ENCODE measurements at places on chromosomes 2 and 18.

DNA sequence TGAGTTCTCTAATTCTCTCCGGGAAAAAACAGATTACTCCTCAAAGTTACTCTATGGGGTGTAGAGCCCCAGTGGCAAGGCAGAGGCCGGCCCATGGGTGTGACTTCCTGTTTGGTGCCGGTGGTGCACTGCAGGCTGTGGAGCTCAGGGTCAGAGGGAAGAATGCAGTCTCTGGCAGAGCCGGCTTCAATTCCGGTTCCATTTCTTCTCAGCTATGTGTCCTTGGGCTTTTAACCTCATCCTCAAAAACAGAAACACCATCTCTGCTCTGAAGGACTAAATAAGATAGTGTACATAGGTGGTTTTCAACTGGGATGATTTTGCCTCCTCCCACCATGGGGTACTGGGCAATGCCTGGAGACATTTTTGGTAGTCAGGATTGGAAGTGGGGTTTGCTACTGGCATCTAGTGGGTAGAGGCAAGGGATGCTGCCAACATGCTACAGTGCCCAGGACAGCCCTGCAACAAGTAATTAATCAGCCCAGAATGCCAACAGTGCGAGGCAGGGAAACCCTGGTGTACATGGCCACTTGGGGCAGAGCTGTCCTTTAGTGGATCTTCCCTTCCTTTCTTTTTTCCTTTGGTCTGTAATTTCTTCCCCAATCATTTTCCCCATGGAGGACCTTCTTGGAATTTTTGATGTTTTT is 81.2 kb downstream of the INSIG2 start:
- no peak for DNase-seq

DNA sequence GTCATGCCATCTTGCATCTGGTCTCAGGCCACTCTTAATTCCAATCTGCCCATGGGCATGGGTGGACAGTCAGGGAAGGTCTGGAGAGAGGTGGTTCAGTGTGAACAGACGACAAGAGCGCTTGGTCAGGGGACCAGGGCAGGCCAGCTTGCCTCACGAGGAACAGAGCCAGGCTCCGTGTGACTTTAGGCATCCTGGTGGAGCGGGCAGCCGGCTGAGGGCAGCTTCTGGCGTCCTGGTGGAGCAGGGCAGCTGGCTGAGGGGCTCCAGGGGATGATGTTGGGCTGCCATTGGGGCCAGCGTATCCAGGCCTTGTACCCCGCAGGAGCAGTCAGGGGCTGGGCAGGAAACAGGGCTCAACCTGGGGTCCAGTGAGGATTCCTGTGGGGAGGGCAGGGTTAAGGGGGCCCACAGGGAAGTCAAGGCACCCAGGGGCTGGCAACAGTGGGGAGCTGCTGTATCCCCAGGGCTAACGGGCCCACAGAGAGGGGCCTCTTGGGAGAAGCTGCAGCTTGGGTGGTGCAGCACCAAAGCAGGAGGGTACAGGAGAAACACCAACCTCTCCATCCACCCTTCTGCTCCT is 197.9 kb upstream of the TWIST2 start:
- no peak for DNase-seq

GRCh38 chr2:9779596-9780264 is 63.5 kb upstream of the TAF1B start:
- no peak for DNase-seq

GRCh38 chr18:79460481-79461300 is 65.0 kb downstream of the NFATC1 start:
- DNase-seq: no peak

DNA sequence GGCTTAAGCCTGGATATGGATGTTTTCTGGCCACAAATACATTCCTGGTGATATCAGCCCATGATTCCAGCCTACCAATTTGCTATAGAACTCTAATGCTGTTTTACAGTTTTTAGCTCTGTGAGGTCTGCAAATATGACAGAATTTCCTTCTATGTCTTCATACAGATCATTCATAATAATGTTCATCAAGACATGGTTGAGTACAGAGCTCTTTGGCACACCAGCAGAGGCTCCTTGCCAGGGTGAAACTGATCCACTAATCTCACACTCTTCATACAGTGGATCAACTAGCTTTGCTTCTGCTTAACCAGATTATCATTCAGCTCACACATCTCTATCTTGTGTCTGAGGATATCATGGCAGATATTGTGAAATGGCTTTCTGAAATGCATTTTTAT is 672.1 kb downstream of the STK39 start:
- DNase-seq: no peak

GRCh38 chr2:105052773-105053172 is 14.9 kb downstream of the MRPS9 start:
- DNase-seq: no peak

GRCh38 chr18:13258921-13259320 is 40.4 kb downstream of the LDLRAD4 start:
- no peak for DNase-seq

GRCh38 chr2:47339745-47340541 is 63.0 kb upstream of the MSH2 start:
- no peak for DNase-seq

- DNase-seq: no peak
These were observed 134.1 kb downstream of the ANKRD44 start for GRCh38 chr2:197176522-197176921.

- DNase-seq: no peak
These were observed 174.1 kb upstream of the ZFP36L2 start for GRCh38 chr2:43400508-43400907.

- DNase-seq: no peak
These were observed 143.6 kb upstream of the HNRNPA3 start for GRCh38 chr2:177068967-177069366.

DNA sequence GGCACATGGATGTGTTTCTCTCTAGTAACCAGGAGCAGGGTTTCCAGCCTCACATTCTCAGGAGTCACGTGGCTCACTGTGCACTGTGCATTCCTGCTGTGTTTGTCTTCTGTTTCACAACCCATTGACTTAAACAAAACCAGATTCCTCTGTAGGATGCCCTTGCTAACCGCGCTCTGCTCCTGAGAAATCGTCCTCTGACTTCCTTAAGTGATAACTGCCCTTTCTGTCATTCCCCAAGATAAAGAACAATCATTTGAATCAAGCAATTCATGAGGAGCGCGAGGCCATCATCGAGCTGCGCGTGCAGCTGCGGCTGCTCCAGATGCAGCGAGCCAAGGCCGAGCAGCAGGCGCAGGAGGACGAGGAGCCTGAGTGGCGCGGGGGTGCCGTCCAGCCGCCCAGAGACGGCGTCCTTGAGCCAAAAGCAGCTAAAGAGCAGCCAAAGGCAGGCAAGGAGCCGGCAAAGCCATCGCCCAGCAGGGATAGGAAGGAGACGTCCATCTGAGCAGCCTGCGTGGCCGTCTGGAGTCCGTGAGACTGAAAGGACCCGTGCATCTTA is 60.2 kb downstream of the RALBP1 start:
- DNase-seq: peak; percentile 84

GRCh38 chr2:142254031-142254430 is 123.2 kb upstream of the LRP1B start:
- no peak for DNase-seq

DNA sequence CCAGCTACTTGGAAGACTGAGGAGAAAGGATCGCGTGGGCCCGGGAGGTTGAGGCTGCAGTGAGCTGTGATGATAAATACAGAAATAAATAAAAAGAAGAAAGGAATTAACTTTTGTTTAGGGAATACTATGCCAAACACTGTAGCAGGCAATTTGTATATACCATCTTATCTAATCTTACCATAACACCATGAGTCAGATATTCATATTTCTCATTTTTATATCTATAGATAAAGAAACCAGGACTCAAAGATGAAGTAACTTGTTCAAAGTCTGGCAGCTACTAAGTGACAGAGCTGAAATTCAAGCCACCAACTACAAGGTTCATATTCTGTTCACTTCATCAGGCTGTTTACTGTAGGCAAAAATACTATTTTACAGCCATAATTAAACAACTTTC is 119.2 kb upstream of the SLC39A10 start:
- no peak for DNase-seq

DNA sequence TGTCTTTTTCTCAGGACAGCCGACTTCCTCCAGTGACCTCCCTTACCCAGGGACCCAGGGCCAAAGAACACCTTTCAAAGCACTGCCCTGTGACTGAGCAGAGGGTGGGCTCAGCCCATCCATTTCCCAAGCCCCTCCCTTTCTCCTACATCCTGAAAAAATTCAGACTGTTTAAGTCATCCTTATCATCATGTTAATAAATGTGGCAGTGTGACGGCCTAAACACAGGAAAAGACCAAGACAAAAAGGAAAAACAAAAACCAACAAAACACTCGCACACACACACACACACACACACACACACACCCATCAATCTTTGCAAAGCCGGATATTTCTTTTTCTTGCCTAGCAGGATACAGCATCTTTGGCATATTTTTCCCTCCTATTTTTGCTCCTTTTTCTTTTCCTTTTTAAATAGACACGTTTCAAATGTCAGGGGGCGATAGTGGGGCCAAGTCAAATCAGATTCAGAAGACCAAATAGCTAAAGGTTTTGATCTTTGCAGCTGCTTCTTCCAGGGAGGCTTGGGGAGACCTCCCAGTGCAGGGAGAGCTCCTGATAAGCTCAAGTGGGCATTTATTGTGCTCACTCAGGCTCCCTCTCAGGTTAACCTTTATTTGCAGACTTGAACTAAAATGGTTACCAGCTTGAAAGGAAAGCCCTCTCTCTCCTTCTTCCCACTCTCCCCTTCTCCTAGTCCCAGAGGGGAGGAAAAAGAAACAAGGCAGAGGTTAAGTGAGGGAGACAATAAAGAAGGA is 39.5 kb upstream of the NRP2 start:
- DNase-seq: no peak

DNA sequence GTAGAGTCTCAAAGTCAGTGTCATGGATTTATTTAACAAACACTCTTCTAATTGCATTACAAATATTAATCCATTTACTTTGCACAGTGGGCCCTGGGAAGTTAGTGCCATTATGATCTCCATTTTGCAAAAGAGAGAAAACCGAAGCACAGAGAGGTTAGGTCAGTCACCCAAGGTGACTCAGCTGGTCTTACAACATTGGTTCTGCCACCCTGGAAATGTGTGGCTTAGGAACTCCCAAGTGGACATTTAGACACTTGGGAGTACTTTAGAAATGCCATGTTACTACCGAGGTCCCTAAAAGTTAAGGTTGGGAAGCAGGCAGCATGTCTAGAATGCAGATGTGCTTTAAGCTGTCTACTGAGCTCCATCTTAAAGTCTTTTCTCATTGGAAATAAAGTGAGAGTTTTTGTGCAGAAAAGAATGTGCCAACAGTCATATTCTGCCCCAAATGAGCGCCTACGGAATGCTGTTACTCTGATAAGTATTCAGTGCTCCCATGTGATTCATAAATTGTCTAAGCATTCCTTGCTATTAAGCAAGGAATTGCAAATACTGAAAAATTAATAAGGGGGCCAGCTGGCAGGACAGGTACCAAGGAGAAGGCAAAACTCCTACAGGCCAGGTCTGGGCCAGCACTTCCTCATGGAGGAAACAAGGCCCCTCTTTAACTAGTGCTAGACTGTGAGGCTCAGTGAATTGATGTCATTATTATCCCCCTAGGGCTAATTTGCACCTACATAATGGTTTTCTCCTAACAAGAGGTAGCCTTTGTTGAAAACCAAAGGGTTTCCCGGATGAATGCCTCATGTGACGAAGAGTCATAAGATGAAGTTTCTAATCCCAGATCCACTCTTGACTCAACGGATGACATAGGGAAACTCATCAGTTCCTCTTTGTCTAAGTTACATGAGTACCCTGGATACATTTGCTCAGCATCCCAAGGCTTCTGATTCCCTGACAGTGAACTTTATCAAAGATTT is 16.3 kb downstream of the NRP2 start:
- no peak for DNase-seq

DNA sequence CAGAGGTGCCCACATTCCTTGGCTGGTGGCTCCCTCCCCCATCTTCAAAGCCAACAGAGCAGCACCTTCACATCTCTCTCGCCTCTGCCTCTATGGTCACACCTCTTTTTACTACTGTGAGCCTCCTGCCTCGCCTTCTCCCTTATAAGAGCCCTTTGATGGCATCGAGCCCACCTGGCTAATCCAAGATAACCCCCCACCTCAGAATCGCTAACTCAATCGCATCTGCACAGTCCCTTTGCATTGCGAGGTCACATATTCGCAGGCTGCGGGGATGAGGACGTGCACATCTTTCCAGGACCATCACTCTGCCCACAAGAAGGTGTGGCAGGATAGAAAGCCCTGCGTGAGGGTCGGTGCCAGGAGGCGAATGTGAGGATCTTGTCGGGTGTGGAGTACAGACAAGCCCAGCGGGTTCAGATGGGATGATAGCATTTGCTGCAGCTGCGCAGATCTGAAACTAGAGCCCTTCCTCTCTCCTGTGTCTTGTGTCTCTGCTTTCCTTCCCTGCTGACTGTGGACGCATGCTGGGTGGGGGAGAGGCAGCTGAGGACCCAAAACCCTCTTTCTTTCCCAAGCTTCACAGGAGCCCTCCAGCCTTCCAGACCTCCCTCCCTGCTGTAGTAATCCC is 148.3 kb upstream of the HDAC4 start:
- DNase-seq: no peak

DNA sequence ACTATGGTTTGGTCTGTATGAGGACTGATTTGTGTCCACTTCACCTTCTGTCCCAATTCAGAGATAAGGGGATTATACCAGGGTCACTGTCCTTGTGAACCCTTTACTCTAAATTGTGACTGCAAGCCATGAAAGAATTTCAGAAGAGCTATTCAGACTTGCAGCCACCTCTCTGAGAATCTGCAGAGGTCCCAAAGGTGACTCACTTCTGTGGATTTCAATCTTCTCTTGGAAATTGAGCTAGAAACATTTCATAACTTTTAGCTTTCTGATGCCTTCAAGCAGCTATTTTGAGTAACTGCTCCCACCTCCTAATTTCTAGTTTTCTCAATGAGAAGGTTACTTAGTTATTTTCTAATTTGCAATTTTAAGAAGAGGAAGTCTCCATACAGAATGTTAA is 1242.4 kb upstream of the ACVR2A start:
- DNase-seq: peak; percentile 11

DNA sequence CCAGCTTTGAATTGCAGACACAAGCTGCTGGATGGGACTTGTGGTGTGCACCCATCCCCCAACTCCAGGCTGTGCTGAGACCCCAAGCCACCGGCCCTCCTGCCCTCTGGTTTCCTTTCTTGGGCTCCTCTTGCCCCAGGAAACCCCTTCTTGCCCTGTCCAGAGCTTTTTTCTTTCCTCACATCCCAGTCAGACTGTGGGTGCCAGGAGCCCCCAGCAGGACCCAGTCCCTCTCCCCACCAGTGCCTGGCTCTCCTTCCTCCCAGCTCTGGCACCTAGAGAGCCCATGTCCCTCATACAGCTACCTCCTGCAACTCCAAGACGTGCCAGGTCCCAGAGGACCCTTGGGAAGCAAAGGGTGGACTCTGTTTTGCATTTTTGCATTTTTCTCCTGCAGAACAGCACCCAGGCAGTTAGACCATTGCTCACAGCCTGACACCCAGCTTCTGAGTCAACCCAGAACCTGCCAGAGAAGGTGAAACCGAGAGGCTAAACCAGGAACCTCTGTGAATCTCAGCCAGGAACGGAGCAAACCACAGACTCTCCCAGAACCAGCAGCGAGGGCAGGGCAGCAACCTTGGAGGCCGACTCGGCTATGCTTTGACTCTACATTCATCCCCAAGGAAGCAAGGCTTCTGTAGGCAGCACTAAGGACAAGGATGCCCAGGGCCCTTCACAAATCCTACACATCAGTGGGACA is 221.1 kb downstream of the ANAPC1 start:
- DNase-seq: no peak

Data from stromal cell of bone marrow (primary cell).